ENCODE measurements at places on chromosomes 3 and 15.

DNA sequence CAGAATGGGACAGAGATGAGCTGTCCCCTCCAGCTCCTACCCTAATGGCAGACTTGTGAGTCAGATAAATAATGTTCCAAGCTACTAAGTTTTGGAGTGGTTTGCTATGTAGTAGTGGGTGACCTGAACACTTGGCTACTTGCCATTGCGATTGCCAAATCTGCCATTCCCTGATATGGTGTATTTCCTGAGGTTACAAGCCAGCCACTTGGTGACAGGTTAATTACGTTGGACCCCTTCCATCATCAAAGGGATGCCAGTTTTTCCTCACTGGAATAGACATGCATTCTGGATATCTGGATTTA, 33.6 kb downstream of the MORF4L1 start:
- DNase-seq, result peak; percentile 89

DNA sequence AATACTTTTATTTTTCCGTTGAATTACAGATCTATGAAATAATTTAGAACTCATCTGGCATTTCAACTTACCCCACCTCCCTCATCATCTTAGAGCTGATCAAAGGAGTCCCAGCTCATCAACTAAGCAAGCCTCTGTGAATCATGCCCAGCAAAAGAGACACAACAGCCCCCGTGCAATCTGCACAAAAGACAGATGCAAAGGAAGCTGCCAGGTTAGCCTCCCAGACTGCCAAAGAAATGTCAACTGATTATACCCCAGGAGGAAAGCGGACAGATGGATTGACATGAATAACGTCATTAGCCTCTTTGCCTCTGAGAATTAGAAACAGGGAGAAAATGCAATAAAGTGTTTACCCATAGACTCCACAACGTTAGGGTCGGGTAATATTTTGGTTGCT, 75.0 kb downstream of the GABRB3 start:
- no peak for DNase-seq

DNA sequence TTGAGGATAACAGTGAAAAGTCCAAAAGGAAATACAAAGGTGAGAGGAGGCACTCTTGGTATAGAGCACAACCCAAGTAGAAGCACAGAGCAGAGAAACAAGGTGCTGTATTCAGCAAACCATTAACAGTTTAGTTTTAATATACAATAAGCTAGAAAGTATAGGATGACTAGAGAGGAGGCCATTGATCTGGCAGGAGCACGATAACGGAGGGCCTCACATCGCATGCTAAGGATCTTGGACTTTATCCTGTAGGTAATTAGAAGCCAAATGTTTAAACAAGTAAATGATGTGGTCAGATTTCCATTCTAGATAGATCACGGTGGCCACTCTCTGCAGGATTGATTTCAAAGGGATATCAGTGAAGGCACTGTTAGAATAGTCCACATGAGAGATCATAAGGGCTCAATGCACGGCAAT, 935.0 kb downstream of the ROBO1 start:
- no peak for DNase-seq

DNA sequence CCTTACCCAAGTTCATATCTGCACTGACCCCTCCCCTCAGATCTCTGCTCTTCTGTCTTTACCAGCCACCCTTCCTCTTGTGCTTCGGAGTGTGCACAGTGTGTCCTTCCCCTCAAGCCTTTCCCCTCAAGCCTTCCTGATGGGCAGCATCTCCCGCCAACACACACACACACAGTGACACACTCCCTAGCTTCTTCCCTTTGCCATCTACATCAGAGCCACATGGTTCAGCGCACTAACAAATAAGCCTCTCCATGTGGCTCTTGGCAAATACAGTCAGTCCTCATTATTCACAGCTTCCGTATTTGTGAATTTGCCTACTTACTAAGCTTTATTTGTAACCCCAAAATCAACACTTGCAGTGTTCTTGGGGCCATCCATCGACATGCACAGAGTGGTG, 37.5 kb downstream of the SH3BP5 start:
- DNase-seq, result no peak

DNA sequence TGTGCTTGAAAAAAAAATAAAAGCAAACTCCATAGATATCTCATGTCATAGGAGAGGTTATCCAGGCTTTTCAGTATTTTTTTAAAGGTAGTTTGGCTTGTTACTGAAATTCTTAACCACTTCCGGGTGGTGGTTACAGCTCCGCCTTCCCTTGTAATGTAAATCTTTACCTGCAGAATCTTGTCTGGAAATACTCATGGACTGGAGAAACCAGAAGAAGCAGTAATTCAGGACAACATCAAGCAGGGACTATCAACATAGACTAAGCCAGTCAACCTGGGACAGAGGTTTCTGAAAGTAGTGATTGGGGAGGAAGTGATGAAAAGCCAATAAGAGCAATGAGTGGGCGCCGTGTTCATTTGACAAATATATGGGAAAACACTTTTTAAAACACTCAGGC, 78.9 kb upstream of the SKOR1 start:
- no peak for DNase-seq

- no peak for DNase-seq
Measured at GRCh38 chr15:68807249-68807648, 13.4 kb downstream of the ANP32A start.

- DNase-seq, result no peak
Measured at GRCh38 chr15:89111961-89112340, 23.7 kb downstream of the ABHD2 start.

All from mesenchymal stem cell (in vitro differentiated cells and primary cell).